ENCODE measurements at places on chromosomes 1 and 21.

- no peak for DNase-seq
Measured at GRCh38 chr1:58487002-58487401, 59.5 kb downstream of the OMA1 start.

DNA sequence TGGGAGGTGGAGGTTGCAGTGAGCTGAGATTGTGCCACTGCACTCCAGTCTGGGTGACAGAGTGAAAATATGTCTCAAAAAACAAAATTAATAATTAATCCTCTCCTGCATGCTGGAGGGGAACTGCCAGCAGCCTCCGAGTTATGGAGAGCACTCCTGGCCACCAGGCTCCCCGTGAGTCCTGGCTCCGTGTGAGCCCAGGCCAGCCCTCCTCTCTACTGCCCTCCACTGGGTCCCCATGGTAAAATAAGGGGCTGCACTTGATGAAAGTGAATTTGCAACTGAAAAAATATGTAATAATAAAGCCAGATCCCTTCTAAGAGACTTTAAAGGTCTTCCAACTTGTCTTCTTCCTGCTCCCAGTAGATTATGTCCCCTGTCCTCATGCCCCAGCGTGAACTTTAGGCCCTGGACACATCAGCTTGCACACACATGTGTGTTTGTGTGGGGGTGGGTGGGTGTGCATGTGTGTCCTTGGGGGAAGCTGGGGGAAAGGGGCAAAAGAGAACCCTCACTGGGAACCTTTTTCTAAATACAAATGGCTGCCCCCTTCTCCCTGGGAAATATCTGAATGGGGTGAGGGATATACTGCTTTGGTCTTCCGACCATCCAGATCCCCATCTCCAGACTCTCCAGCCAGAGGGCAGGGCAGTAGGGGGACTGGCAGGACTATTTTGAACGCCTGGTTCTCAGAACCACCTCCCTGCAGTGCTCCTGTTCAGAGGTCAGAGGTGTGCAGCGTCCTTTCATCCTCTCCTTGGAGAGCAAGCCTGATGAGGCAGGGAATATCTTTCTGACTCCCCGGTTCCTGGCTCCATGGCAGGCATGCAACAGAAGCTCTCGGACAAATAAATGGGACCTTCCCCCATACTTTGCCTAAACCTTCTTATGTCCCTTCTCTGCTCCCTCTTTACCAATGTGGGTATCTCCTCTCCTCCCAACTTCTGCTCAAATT is 26.2 kb downstream of the NEK2 start:
- no peak for DNase-seq

DNA sequence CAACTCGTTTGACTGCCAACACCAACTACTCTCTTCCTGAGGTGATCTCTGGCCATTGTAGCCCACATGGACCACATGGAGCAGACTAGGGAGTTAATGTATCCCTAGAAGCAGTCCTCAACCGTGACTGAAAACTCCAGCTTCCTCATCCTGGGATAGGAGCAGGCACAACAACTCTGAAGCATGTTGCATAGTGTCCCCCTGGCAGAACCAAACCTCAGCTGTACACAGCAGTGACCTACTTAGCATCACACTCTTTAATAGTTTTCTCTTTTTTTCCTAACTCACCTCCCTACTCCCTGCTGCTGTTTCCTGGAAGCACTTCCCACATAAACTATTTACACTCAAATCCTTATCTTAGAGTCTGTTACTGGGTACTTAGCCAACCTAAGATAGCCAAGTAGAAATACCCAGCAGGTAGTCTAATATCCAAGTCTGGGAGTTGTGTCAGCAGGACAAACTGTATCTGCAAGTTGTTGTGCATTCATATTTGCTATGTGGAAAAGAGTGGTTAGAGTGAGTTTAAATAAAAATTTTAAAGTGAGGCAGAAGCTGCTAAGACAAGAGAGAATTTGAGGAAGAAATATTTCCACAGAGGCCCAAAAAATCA is 228.8 kb downstream of the LTN1 start:
- DNase-seq: no peak

DNA sequence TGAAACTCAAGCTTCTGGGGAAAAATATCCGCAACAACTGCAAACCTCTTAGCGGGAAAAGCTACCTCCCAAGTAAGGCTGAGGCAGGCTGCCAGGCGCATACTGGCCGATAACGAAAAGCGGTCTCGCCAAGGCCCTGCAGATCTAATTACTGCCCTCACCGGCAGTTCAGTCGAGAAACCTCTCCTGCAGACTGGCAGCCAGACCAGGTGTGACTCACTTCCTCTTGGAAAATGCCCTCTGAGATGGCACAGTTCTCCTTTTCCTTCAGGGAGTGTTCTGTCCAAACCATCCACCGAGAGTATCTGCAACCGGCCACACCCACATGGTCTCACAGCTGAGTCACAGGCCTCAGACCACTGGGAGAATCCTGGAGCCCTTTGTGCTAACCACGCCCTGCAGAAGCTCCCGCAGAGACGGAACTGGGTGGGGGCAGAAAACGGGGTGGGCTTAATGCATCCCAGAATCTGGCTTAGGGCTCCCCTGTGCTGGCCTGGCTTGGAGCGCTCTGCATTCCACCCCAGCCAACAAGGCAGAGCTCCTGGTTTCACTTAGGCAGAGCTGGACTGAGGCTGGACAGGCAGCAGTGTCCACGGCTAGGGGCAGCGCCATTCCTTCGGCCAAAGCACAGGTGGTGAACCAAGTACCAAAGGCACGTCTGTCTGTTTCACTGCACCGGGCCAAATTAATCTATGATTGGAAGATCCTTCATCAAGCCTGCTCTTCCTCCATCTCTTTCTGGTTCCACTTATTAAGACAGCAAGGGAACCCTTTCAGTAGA is 1.2 kb downstream of the S100A10 start:
- peak; percentile 92 for DNase-seq

- DNase-seq: no peak
Measured at GRCh38 chr1:186476264-186477040, 15.5 kb upstream of the PDC start.

GRCh38 chr1:201218409-201218808 is 27.8 kb downstream of the IGFN1 start:
- DNase-seq: no peak

GRCh38 chr1:214427871-214428277 is 123.5 kb downstream of the PTPN14 start:
- DNase-seq: peak; percentile 93

DNA sequence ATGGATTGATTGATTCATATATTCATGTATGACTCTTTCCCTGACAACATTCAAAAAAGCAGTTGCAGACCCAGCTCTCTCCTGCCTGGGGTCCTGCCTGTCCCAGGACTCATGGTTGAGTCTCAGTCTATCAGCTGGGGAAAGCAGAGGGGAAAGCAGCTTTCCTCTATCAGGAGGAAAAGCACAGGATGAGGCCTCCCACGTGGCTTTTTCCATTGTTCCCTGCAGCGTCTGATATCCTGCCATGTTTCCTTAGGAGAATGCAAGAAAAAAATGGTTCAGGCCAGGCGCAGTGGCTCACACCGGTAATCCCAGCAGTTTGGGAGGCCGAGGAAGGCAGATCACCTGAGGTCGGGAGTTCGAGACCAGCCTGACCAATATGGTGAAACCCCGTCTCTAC is 133.0 kb upstream of the VAMP3 start:
- DNase-seq: no peak

DNA sequence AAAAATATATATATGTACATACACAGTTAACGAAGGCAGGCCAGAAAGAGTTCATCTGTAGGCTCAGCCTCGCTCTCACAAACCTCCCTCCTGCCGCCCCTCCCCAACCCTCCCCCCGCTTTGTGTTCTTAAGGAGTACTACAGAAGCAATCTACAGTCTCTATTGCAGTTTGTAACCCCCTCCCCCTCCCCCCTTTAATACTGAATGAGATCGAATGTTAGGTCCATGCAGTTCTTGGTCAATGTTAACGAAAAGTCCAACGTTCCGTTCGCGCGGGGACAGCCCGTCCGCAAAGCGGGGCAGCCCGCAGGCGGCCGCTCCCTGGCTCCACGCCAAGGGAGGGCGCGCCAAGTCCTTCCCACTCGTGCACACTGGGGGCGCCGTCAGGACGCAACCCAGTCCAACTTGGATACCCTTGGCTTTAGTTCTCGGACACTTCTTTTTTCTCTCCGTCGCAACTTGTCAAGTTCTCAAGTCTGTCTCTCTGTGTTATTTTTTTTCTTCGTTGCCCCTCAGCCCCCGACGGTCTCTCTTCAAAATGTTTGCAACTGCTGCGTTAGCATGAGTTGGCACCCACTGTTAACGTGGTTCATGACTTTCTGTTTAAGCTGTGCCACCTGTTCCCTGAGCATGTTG is 2.2 kb downstream of the JUN start:
- peak; percentile 35 for DNase-seq

GRCh38 chr1:159291424-159291823 is 10.7 kb upstream of the FCER1A start:
- DNase-seq: no peak

GRCh38 chr1:63858153-63858552 is 84.3 kb downstream of the ROR1 start:
- DNase-seq: no peak

DNA sequence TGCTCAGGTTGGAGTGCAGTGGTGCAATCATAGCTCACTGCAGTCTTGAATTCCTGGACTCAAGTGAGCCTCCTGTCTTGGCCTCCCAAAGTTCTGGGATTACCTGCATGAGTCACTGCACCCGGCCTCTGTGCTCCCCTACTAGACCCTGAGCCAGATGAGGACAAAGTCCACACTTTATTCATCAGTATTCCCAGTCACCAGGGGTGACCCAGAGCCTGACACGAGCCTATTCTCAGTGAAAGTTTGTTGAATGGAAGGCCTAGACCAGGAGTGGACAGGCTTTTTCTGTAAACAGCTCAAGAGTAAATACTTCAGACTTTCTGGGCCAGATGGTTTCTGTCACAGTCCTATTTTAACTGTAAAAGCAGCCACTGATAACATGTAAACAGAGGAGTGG is 68.2 kb downstream of the MAB21L3 start:
- no peak for DNase-seq

- DNase-seq: no peak
Measured at GRCh38 chr1:187092104-187092503, 263.4 kb downstream of the PLA2G4A start.

- no peak for DNase-seq
Measured at GRCh38 chr1:25523542-25523941, 19.9 kb upstream of the LDLRAP1 start.

DNA sequence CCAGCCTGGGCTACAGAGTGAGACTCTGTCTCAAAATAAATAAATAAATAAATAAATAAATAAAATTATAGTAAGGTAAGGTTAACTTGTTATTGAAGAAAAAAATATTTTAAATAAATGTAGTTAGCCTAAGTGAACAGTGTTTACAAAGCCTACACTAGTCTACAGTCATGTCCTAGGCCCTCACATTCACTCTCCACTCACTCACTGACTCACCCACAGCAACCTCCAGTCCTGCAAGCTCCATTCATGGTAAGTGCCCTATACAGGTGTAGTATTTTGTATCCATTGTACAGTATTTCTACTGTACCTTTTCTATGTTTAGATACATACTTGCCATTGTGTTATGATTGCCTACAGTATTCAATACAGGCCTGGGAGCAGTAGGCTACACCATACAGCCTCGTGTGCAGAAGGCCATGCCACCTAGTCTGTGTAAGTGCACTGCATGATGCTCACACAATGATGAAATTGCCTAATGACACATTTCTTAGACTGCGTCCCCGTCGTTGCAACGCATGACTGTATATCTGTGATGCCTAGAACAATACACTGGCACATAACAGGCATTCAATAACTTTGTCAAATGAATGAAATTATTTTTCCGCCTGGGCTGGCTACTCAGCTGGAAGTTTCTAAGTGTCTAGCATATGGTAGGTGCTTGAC is 14.8 kb downstream of the KCNN3 start:
- DNase-seq: no peak

GRCh38 chr1:116869611-116870010 is 40.1 kb upstream of the PTGFRN start:
- no peak for DNase-seq

- DNase-seq: no peak
Measured at GRCh38 chr21:46078978-46079351, 18.9 kb upstream of the COL6A2 start.

DNA sequence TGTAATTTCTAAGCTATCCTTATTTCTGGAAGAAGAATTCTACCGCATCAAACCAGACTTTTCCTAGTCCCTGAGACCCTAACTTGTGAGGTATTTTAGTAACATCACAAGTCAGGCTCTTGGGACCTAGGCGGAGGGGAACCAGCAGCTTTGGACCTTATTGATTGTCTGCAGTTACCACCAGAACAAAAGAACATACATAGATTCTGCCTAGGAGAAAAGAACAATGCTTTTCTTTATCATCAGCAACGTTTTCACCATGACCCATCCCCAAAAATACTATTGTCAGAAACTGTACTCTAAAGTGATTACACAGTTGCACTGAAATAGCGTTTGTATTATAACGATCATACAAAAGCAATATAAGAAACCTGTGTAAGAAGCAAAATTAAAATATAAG is 860.4 kb downstream of the USP25 start:
- no peak for DNase-seq

- no peak for DNase-seq
Measured at GRCh38 chr1:114334297-114334696, 176.7 kb downstream of the TRIM33 start.

DNA sequence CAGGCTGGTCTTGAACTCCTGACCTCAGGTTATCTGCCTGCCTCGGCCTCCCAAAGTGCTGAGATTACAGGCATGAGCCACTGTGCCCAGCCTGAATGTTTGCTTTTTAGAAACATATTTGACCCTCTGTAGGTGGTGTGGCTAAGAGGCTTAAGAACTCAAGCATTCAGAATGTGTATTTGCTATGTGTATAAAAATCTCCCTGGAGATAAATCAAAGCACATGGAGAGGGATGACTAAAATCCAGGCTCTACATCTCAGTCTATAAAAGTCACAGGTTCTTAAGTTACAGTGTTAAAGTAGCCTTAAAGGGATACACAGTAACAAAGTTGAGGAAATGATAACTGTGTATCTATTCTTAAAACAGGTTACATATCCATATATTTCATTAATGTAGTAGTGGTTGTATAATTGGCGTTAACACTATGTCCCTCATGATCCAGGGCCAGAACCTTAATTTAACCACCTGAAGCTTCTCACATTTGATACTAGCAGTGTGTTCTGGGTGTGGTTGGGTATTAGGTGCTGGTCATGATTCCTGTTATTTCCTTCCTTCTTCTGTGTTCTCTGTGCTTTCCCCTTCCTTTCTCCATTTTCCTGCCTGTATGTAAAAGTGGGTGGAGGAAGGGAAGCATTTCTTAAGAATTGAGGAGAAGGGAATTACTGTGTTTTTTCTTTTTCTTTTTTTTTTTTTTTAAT is 16.2 kb downstream of the GIPC2 start:
- no peak for DNase-seq

- DNase-seq: no peak
Measured at GRCh38 chr21:42310411-42311001, 4.7 kb downstream of the TFF3 start.

- DNase-seq: no peak
Measured at GRCh38 chr1:8809342-8809736, 8.1 kb downstream of the RERE start.

All from SW 1271 (cell line).